NCI-H1048 (cell line): ENCODE measurements at places on chromosomes 16 and 17.

- DNase-seq: no peak
These were observed 127.5 kb downstream of the HS3ST3A1 start for GRCh38 chr17:13474073-13474800.

GRCh38 chr16:53131050-53131362 lies 76.2 kb downstream of the CHD9 start:
- no peak for DNase-seq

DNA sequence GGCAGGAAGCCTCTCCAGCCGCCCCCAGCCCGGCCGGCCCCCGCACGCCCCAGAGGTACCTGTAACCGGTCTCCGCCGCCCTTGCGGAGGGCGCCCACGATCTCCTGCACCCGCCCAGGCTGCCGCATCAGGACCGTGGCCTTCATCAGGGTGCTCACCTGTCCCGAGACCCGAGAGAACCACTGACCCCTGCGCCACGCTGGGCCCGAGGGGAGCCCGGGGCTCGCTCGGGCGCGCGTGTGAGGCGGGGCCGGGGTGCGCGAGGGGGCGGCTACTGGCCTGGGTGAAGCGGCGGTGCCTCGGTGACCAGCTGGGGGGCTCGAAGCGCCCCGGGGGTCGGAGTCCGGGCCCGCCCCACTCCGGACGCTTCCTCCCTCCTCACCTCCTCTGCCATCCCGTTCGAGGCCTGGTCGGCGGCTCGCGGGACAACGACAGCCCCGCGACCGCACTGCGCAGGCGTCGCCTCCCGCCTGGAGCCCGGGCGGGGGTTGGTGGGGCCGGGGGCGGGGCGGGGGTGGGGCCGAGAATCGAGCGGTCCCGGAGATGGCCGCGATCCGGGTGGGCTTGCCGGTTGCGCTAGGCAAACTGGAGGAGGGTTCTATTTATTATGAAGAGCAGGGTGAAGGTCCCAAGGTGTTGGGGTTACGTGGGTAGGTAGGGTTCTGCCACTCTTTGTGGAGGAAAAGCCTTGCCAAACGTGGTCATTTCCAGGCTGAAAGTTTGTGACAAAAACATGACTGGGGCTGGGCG lies at the start of gene NT5C3B:
NT5C3B (minus strand) TSS at position 433 of the 750 bp plus-strand sequence; CDS start at position 394, 39 bp downstream.
- DNase-seq: no peak

DNA sequence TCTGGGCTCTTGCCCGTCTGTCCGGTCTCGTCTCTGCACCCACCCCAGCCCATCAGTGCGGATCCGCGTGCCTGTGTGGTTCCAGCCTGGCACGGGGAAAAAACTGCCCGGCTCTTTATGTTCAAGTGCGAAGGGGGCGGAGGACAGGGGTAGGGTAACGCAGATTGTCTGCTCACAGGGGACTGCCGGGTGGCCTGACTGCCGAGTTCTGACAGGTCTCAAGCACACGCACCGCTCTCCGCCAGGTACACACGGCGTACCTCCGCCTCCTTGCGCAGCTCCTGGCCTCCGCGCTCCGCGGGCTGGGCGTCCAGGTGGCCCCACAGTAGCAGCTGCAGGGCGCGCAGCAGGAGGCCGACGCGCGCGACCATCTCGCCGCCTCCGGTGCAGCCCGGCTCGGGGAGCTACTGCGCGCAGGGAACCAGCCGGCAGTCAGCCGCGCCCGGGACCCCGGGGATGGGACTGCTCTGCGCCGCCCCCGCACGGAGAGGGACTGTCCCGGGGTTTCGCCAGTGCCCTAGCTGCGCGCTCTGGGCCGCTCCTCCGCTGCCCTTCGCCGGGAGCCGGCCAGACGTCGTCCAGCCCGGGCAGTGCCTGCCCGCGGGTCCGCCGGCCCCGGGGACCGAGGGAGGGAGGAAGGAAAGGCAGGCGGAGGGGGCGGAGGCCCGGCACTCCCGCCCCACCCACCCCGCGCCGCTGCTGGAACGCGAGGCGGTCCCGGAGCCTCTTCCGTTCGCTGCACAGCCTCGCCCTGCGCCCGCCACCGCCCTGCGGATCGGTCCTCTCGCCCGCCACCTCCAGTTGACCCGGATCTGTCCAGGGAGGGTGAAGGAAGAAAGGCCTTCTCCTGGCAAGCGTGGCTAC lies at the start of gene MMP28:
MMP28 (minus strand) TSS at position 635 of the 864 bp plus-strand sequence; CDS start at position 371, 264 bp downstream.
- DNase-seq: no peak

GRCh38 chr17:45720386-45720785 lies 63.7 kb upstream of the CRHR1 start:
- no peak for DNase-seq

DNA sequence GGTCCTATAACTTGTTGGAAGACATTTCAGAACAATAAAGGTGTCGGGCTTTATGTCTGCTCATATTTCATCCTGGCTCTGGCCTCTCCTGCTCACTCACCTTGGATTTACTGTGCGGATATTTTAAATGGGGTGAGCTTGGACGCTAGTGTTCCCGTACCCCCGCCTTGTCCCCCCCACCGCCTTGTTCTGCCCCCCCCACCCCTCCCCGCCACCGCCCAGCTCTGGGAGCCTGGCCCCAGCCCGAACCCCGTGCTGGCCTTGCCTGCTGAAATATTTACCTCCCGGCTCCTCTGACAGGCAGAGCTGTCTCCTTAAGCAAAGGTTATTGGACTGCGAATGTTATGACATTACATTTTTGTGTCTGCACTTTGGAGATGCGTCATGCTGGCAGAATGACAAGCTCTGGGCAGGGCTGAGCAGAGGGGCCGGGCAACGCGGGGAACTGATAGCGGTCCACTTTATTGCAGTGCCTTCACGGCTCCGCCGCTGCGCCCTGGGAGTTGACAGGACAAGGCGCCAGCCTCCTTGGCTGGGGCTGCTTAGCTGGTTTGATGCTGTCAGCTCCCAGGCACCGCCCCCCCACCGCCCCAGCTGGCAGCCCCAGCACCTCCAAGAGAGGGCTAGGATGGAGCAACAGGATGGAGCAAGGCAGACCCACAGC lies 222.5 kb upstream of the GSE1 start:
- DNase-seq: no peak

GRCh38 chr17:7026471-7027115 lies 3.7 kb downstream of the BCL6B start:
- no peak for DNase-seq

GRCh38 chr16:58360041-58360634 lies 32.1 kb upstream of the GINS3 start:
- DNase-seq: no peak

DNA sequence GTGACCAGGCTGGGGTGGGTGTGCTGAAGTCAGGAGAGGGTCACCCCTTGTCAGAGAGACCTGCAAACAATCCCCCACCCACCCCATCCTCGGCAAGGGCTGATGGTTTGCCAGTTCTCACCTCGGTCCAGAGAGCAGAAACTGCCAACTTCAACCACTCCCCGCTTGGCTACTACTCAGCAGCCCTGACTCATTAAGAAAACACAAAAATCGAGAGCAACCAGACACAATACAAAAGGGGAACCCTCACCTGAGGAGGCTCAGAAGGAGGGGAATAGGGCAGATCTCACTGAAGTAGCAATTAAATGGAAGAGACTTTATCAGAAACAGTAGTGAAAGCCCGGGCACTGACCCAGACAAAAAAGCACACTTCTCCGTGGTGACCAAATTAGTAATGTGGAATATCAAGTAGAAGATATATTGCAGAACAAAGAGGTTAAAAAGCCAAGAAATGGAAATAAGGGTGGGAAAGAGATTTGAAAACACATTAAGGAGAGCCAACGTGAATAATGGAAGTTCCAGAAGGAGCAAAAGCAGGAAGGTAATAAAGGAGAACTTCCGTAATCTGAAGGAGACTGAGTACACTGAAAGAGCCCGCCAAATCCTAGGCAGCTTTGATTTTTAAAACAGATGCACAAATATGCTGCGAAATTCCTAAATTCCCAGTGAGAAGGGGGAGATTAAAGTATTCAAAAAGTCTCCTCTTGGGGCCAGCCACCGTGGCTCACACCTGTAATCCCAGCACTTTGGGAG lies 23.6 kb downstream of the CENPV start:
- no peak for DNase-seq

- DNase-seq: no peak
These were observed 51.4 kb downstream of the C17orf67 start for GRCh38 chr17:56782338-56782737.

DNA sequence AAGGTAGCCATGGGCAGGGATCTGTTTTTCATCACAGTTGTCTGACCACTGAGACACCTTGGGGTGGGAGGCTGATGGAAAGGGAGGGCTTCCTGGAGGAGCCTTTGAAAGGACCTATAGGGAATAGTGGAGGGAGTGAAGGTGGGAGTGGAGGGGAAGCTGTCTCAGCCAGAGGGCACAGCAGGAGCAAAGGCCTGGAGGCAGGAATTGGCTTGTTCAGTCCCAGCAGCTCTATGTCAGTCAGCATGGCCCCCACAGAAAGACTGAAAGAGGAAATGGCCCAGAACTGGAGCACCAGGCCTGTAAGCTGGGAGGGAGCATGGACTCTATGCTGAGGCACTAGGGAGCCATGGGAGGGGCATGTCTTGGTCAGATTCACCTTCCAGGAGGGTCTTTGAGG lies 12.8 kb upstream of the CBFB start:
- no peak for DNase-seq

DNA sequence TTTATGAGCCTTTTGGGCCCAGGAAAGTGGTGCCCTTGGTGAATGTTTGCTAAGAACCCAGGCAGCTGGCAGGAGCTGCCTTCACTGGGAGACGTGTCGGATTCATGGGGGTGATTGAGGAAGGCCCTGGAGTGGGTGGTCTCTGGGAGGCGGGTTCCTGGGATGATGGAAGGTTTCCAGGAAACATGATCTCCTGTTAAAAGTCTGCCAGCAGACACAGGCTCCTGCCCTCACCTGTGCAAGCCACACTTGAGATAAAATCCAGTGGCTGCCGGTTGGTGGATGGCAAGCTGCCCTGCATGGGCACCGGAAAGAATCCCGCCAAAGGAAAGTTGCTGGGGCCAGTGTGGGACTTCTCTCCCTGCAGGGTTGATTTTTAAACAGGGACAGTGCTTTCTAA lies 189.0 kb upstream of the CIBAR2 start:
- no peak for DNase-seq

DNA sequence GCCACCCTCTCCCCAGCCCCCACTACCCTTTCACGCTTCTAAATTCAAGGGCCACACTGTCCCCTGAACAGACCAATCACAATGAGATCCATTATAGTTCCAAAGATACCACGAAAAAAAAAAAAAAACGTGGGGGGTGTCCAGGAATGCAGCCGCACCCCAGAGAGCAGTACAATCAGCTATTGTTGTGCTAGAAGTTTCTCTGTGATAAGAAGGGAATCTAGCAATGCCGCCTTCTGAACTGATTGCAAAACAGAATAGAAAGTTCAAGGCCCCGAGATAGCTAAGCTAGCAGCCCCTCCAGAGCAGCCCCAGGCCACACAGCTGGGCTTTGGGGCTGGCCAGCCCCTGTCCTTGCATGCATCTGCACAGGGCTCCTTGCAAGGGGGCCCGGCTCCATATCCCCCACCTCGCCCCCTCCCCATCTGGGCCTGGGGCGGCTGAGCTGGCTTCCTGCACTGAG lies 86.9 kb upstream of the CBX4 start:
- DNase-seq: no peak
